NCI-H2081 treated with DMSO at 0.1 percent for 48 hours (cell line): ENCODE measurements at places on chromosomes 2 and 18.

GRCh38 chr2:190149200-190149599 lies 86.7 kb upstream of the MSTN start:
- no peak for DNase-seq

DNA sequence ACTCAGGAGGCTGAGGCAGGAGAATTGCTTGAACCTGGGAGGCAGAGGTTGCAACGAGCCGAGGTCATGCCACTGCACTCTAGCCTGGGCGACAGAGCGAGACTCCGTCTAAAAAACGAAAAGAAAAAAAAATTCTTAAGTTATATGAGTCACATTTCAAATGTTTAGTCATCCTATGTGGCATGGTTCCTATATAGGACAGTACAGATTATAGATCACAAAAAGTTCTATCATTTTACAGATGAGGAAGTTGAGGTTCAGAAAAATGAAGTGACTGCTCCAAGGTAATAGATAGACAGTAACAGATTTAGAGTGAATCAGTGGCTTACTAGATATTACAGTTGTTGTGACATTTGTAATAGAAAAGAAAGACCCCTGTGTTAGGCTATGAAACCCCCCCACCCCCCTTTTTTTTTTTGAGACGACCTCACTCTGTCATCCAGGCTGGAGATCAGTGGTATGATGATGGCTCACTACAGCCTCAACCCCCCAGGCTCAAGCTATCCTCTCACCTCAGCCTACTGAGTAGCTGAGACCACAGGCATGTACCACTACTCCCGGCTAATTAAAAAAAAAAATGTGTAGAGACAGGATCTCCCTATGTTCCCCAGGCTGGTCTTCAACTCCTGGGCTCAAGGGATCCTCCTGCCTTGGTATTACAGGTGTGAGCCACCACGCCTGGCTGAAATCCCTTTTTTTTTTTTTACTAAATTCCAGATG lies 22.7 kb downstream of the PTPN4 start:
- DNase-seq, result no peak

- DNase-seq, result no peak
Observed at GRCh38 chr18:37524498-37525261, 40.9 kb downstream of the CELF4 start.

DNA sequence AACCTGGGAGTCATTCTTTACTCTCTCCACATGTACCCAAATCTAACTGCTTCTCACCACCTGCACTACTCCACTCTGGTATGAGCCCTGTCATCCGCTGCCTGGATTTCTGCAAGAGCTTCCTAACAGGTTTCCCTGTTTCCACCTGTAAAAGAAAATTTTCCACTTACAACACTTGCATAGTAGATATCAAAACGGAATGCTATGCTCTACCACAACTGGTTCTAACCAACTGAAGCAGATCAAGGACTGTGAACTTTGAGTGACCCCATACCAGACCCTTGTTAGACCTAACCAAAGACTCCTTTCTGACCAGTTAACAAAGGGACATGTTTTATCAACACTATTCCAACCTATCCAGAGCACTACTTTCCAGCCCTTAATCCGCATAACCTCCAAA lies 3.8 kb upstream of the TMEM131 start:
- DNase-seq, result no peak

- no peak for DNase-seq
Observed at GRCh38 chr2:30664761-30665358, 142.4 kb downstream of the CAPN13 start.

GRCh38 chr2:55416786-55417568 lies 2.7 kb downstream of the CCDC88A start:
- no peak for DNase-seq

DNA sequence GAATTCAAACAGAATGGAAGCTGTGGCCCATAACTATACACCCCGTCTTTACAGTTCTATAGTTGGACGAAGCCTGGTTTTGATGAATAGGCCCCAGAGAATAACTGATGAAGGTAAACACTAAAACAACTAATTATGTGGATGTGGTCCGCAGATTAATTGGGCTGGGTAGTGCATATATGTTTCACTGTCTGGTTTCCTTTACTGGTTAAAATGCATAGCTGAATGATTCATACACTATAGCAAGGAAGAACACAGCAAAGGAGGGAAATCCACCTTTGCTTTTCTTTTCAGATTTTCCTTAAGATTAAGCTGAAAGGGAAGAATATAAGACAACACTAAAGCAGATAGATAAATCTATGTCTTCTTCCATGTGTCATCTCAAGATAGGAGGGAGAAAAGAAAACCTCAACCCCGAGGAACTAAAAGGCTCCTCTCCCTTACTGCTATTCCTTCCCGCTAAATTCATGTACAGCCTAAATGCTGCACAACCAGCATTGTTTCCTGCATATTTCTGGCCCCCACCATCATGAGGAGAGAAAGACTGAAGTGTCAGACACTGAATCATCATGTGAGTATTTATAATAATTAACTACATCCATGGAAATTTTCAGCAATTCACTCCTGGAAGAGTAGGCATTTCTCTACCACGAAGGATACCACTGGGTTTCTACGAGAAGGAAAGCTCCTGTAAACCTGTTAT lies 297.1 kb upstream of the CCDC68 start:
- DNase-seq, result no peak

GRCh38 chr2:167843217-167843616 lies 404.2 kb downstream of the STK39 start:
- DNase-seq, result no peak

DNA sequence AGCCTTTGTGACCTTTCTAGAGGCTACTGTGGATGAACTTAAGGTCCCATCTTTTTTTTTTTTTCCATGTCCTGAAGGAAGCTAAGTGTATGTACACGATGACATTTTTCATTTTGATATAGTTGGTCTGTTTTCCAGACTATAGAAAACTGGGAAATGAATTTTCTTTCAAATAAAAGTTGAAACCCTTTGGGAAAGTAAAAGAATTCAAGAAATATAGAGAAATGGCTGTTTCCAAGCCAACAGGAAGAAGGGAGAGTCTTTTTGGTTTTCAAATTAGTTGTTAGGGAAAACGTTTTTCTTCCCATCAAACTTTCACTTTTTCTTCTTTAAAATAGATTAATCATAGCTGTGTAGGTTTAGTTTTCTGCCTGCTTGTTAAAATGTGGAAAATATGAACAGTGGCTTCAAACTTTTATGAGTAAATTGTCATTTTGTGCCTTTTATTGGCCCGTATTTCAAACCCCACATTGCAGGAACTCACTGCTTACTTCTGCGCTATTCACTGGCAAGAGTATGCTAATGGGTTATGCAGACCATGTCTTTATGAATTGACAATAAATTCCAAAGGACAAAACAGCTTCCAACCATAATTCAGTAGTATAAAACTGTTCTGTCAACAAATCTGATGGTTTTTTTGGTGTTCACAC lies 27.7 kb upstream of the LYPD1 start:
- DNase-seq, result no peak

GRCh38 chr18:13268158-13269012 lies 49.8 kb downstream of the LDLRAD4 start:
- no peak for DNase-seq

GRCh38 chr18:22467760-22468553 lies 50.2 kb upstream of the CTAGE1 start:
- no peak for DNase-seq

- no peak for DNase-seq
Observed at GRCh38 chr2:221156062-221156734, 415.9 kb downstream of the EPHA4 start.

GRCh38 chr18:13214609-13215008 lies 4.0 kb upstream of the LDLRAD4 start:
- DNase-seq, result no peak

DNA sequence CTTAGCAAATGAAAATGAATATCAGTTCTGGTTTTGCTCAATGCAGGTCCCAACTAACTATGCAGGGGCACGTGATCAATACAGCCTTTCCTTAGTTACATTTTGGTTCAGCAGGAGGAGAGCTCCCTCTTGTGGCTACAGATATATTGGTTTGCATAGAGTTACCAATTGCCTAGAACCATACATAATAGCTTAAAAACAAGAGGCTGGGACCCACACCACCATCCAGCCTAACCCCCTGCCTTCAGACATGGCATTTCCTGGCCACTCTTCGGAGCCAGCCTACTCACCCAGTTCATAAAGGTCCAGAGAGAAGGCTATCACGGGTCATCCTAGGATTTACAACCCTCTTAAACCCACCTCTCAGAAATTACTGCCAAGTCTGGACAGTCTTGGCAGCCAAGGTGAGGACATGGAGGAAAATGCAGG lies 10.5 kb downstream of the CCDC93 start:
- DNase-seq, result peak; percentile 8

GRCh38 chr2:65662654-65663432 lies 230.4 kb upstream of the SPRED2 start:
- no peak for DNase-seq

DNA sequence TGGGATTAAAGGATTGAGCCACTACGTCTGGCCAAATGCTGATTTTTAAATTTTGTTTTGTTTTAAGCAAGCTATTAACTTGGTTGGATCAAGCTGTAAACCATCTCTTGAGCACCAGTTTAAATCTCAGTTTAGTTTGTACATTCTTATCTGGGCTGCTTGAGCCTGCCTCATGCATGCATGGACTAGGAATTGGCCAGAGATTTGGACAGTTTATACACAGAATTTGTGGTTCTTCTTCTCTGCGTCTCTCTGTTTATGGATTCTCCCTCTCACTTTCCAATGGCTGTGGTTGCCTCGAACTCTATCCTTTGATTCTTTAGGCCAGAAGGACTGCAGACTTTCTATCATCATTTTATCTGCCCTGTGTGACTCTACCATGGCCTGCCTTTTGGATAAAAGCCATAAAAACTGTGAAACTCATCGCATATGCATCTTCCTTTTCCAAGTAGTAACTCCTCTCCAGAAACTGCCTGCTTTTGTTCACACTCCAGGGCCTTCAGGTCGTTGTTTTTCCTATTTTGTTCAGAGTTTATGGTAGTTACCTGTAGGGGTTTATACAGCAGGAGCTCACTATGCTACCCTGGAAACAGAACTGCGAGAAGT lies 32.5 kb upstream of the PLB1 start:
- no peak for DNase-seq

- DNase-seq, result no peak
Observed at GRCh38 chr2:105858868-105859693, 114.4 kb downstream of the NCK2 start.

- DNase-seq, result no peak
Observed at GRCh38 chr2:11524470-11524869, 9.4 kb upstream of the GREB1 start.

GRCh38 chr2:110211938-110212858 lies at the start of gene MTLN:
Gene MTLN, minus strand, starts transcription at chr2:110212547. Its CDS starts 22 bp downstream, at chr2:110212525.
- DNase-seq, result no peak

- DNase-seq, result no peak
Observed at GRCh38 chr2:27954221-27954673, 63.7 kb downstream of the BABAM2 start.

- DNase-seq, result no peak
Observed at GRCh38 chr2:233223059-233223894, 28.2 kb upstream of the ATG16L1 start.

DNA sequence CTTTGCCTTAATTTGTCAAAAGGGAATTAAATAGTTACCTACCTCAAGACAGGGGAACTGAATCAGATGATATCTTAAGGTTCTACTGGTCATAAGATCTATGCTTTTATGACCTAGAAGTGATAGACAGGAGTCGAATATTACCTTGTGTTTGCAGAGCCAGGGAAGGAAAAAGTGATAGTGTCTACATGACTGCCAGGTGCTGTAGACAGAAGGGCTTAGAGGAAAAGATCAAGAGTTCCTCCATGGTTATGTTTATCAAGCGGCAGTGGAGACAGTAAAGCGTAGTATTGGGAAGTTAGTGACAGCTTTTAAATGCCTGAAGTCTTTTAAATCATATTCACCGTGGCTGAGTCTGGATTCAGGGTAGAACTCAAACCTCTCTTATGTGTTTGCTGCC lies 11.9 kb downstream of the CRIM1 start:
- no peak for DNase-seq
